ENCODE measurements at places on chromosomes 7 and 10.
A peak's percentile ranks its signal among the peaks of the same experiment; 100 is the strongest.

- no peak for DNase-seq
These were observed 51.3 kb downstream of the NEURL1 start for GRCh38 chr10:103544657-103545310.

DNA sequence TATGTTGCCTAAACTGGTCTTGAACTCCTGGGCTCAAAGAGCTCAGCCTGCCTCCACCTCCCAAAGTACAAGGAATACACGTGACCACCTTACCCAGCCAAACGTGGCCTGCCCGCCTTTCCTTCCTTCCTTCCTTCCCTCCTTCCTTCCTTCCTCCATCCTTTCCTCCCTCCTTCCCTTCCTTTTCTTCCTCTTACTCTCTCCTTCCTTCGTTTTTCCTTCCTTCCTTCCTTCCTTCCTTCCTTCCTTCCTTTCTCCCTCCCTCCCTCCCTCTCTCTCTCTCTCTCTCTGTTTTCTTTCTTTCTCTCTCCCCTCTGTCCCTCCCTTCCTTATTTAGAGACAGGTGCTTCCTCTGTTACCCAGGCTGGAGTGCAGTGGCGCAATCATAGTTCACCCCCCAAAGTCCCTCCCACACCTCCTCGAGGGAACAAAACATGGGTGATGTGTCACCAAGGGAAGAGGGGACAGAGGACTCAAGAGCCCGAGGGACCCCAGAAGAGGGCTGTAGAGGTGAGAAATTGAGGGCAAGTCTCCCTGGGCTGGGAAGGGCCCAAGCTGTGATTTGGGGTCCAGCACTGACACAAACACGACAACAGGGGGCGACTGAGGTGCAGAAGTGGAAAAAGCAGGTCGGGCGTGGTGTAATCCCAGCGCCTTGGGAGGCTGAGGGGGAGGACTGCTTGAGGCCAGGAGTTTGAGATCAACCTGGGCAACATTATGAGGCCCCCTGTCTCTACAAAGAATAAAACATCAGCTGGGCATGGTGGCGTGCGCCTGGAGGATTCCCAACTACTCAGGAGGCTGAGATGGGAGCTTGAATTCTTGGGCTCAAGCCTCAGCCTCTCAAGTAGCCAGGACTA lies 28.1 kb downstream of the EPHB4 start:
- peak; percentile 52 for DNase-seq

- no peak for DNase-seq
These were observed 232.9 kb upstream of the NPY start for GRCh38 chr7:24050991-24051560.

DNA sequence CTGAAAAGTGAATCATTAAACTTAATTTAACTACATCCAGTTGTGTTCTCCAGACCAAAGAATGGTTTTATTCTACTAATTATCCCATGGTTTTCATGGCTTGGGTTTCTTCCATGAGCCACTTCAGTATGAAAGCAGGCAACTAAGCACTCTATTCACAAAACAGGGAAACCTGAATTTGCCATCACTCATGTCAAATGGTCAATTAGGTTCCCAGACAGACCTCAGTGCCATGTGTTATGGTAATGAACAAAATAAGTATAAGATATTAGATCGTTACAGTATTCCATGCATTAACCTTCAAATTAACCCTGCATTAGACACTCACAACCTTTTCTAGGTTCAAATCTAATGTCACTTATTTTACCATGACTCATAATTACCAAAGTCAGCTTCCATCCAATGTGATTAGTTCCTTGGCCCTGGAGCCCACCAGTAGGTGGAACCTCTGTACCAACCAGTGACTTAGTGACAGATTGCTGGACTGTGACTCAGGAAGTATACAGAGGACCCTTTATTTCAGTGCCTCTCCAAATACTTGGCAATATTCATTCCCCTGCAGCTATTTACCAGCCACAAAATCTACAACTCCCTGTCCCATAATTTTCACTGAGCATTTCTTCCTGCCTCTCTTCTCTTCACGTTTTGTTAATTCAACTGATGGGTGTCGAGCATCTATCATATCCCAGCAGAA lies 1270.2 kb upstream of the SORCS1 start:
- DNase-seq, result no peak

DNA sequence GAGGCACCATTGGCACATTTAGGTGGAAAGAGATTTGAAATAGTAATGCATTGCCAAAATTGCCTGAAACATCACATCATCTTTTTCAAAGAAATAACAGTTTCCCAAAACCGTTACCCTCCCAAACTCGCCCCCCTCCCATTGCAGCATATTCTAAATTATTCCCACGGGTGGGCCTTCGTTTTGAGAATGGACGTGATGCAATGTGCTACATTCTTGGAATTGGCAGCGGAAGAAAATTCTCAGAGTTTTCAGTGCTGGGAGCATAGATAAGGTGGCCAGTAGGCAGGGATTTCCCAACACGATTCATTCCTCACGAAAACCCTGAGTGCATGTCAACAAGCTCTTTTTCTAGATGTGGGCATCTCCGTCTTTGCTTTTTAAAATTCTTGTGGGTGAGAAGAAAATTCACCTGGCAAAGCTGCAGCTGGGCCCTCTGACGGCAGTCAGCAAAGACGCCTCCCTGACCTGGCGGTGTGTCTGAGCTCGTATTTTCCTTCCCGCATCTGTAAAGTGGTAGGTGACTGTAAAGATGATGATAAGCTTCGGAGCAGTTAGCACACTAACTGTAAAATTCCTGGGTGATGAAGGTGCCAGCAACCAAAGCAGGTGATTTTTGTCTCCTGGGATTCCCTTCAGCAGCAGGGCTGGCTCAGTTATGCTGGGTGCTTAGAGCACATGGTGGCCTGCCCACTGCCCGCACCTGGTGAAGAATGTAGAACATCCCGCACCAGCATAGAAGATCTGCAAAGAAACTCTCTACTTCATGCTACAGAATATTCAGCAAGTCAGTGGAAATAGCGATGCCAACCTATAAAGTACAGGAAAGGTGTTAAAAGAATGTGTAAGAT lies 141.9 kb upstream of the KLF6 start:
- DNase-seq, result no peak

GRCh38 chr10:25178411-25178810 lies 3.6 kb downstream of the GPR158 start:
- DNase-seq, result no peak

- no peak for DNase-seq
These were observed 518.2 kb upstream of the SEMA3D start for GRCh38 chr7:85705076-85705475.

GRCh38 chr7:113968713-113969112 lies 49.9 kb upstream of the PPP1R3A start:
- DNase-seq, result no peak

GRCh38 chr10:69364232-69364940 lies 52.3 kb downstream of the TACR2 start:
- DNase-seq, result no peak

DNA sequence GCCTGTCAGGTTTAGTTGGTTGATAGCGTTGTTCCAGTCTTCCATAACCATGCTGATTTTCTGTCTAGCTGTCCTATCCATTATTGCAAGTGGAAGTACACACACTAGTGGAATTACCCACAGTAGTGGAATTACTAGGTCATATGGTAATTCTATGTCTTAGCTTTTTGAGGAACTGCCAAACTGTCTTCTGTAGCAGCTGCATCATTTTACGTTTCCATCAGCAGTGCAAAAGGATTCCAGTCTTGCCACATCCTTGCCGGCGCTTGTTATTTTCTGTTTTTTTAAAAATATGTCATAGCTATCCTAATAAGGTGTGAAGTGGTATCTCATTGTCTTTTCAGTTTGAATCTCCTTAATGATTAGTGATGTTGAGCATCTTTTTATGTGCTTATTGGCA lies 17.2 kb upstream of the RHBDD2 start:
- no peak for DNase-seq

GRCh38 chr10:43209074-43209455 lies 57.8 kb downstream of the RASGEF1A start:
- DNase-seq, result no peak

GRCh38 chr7:130305433-130306042 lies 12.6 kb downstream of the CPA4 start:
- no peak for DNase-seq

- no peak for DNase-seq
These were observed 316.4 kb downstream of the DNAJB6 start for GRCh38 chr7:157652954-157653826.

DNA sequence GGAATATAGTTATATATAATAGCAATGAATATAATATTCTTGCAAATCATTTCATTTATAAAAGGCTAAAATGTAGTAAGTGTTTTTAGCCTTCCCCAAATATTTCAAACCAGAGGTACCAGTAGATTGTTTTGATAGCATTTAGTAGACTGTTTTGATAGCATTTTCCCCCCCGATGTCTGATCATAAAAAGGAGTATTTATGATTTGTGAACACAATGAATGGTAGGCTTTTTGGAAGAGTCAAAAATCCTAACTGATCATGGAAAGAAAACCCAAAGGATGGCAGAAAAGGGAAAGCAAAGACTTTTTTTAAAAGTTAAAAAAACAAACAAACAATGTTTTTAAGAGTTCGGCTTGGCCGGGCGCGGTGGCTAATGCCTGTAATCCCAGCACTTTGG lies 152.5 kb downstream of the PIP4K2A start:
- no peak for DNase-seq

- no peak for DNase-seq
These were observed 19.1 kb downstream of the ATOH7 start for GRCh38 chr10:68212721-68213352.

DNA sequence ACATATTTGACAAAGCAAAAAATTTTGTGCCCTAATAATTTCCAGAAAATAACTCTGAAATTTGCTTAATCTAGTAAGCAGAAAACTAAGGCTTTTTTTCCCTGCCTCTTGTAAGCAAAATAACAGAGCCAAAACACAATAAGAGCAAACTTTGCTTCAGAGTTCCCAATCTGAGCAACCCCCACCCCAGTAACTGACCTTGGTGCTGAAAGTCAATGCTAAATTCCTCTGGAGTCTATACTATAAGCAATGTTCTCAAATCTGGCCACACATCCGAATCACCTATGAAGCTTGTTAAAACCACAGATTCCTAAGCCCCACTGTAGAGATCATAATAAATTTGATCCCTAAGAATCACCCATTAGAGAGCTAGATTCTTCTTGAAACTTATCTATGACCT lies 150.5 kb downstream of the ELAPOR2 start:
- no peak for DNase-seq

GRCh38 chr10:130634816-130635215 lies 498.6 kb downstream of the GLRX3 start:
- DNase-seq, result no peak

GRCh38 chr10:128500642-128501041 lies 374.4 kb upstream of the MKI67 start:
- no peak for DNase-seq

DNA sequence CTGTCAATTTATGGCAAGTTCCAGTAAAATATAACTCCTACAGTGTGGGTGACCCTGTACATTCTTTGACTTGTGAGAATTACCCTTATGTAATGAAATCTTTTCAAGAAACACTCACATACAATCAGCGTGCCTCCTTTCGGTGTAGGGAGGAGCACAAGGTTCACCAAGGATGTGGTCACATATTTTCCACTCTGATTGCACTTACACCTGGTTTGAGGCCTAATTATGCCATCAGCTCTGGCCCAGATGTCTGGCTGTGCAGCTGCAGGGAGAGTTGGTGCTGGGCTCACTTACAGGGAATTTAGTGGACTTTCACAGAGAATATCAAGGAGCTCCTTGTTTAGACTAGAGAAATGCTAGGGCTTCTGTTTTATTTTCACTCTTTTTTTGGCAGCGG lies 146.0 kb upstream of the STEAP4 start:
- DNase-seq, result no peak

DNA sequence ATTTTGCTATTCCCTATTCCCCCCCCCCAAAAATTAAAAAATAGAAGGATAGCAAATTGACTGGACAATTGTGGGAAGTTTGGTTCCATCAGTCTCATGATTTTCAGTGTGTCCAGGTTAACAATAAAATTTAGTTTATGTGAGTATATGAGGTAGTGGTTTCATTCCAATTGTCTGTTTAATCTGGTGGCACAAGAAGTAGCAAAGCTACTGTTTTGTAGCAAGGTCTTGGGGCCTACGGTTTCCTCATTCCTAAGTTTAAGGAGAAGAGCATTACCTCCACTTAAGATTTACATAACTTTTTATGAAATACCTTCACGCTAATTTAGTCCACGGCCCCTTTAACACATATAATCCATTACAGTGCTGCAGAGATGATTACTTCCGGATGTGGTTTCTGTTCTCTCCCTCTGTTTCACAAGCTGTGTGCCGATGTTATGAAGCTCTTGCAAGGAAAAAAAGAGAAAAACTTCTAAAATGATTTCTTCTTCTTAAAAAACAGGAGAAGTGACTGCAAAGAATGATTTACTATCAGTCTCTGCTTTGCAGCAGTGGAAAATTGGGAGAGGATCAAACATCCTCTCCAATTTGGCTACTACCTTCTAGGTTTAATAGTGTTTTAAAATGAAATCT lies 32.7 kb upstream of the NPVF start:
- DNase-seq, result no peak

- no peak for DNase-seq
These were observed 108.1 kb downstream of the ADAM22 start for GRCh38 chr7:88042157-88042556.

All from left ventricle myocardium inferior (tissue), 1 donor.